OCI-LY7 (cell line): ENCODE measurements at places on chromosomes 5 and 9.

DNA sequence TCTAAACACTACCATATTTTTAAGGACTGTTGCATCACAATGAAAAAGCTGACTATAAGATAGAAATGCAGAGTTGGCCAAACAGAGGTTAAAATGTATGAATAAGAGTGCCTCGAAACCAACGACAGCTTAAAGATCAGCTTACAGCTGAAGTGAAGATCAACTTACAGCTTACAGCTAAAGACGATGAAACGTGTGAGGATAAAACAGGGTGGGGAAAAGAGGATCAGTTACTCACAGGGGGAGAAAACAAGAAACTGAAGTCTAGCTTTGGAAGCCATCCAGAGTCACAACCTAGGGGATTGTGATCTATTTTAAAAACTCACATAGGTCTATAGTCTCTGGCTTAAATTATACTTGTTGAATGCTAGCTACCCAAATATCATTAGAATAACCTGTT lies 220.0 kb downstream of the SNCAIP start:
- no peak for DNase-seq

DNA sequence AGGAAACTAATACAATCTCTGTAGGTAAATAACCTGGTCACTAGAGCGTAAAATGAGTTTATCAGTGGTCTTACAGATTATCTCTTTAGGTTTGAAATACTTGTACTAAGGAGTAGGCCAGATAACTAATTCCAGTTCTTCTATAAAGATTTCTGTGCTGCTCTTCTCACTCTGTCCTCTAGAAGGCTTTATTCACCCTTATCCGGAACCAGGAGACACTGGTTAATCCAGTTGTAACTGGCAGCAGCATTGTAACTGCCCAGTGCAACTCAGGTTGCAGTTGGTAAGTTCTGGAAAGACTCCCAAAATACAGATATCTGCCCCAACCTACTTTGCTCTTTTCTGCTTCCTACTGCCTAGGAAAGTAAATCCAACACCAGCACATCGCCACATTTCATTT lies 19.8 kb downstream of the C5orf22 start:
- DNase-seq: no peak

DNA sequence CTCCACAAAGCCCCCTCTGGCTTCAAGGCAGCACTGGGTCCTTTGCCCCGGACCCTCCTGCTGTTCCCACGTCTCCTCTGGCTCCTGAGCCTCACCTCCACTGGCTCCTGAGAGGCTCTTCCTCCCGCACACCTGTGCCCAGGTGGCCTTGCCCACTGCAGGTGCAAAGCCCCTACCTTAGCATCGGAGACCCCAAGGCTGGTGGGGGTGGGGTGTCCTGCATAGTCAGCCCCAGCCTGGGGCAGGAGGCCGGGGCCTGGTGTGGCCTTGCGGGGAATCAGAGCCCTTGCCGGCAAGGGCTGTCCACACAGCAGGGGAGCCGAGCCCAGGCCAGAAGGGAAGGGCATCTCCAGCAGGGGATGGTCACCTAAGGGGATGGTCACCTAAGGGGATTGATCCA lies 41.3 kb upstream of the CEP72 start:
- no peak for DNase-seq

DNA sequence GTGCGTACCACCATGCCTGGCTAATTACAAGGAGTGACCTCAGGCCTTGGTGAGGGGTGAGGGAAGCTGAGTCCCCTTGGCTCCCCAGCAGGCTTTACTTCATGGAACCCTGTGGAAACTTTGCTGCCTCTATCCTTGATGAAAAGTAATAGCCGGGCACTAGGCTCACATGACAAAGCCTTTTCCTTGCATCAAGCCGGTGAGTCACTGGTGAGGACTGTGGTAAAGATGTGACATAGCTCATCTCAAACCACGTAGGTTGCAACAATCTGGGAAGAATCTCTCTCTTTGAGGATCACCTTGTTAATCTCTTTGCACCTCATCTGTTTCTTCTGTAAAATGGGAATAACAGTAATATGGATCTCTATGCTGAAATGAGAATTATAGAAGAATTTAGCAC lies 116.3 kb upstream of the SLC25A48 start:
- no peak for DNase-seq

DNA sequence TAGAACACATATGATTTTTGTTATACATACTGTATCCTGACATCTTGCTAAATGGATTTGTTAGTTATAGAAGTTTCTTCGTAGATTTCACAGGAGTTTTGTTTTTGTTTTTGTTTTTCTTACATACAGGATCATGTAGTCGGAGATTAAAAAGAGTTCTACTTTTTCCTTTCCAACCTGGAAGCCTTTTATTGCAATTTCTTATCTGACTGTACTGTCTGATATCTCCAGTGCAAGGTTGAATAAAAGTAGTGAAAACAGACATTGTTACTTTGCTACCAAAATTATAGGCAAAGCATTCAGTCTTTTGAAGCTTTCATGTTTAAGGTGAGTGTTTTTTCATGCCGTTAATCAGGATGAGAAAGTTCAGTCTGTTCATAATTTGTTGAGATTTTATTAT lies 117.4 kb upstream of the PRSS3 start:
- DNase-seq: no peak

DNA sequence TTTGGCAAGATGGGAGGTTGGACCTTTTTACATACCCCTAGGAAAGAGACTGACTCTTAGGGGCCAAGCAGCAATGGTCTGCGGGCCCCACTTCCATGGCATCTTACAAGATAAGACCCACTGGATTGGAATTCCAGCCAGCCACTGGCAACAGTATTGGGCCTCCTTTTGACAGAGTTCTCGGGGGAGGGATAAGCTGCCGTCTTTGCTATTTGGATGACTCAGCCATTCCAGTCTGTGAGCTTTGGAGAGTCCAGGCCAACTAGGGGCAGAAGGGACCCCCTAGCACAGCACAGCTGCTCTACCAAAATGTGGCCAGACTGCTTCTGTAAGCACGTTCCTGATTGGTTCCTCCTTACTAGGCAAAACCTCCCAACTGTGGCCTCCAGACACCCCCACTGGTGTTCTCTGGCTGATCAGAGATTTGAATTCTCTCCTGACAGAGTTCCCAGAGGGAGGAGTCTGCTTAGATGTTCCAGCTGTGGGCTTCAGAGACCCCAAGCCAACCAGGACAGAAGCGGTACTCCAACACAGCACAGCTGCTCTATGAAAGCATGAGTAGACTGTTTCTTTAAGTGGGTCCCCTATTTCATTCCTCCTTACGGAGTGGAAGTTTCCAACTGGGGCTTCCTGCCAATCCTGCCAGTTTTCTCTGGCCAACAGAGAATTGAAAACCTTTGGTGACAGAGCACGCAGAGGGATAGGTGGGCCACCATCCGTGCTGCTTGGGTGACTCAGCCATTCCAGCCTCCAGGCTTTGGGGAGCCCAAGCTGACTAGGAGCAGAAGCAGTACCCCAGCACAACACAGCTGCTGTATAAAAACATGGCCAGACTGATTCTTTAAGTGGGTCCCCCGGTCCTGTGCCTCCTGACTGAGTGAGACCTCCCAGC lies 672.1 kb upstream of the RIOK2 start:
- DNase-seq: no peak

GRCh38 chr5:169670769-169671525 lies 33.9 kb downstream of the DOCK2 start:
- no peak for DNase-seq

- no peak for DNase-seq
Measured at GRCh38 chr5:35129921-35130485, 82.3 kb upstream of the AGXT2 start.

DNA sequence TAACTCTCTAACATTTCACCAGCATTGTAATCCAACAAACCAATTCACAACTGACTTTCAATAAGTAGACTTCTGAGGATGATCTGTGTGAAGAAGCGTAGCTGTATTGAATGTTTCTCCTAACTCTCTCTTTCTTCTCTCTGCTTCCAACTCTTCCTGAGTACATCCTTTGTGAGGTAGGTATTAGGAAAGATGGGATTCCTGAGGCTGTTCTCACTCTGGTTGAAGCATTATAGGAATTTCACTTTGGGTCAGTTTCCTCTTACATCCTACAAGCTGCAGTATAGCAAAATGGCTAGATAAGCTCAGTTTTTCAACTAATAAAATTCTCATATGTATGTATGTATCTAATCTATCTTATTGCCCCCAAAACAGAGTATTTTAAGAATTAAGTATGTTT lies 702.8 kb downstream of the CETN3 start:
- DNase-seq: no peak

DNA sequence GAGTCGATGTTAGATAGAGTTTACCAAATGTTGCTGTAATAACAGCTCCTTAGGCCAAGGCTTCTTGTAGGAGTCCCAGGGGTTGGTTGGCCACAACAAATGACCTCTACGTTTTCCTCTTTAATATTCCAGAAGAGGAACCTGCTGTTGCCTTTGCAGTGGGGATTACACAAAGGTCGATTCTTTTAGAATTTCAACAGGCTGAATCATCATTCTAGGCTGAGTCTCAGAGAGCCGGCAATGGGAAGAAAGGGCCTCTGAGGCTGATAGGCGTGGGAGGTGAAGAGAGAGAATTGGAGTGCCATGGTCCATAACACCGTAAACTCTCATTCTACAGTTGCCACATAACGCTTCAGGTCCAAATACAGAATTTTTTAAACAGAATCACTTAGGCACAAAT lies 405.9 kb upstream of the DAP start:
- no peak for DNase-seq

DNA sequence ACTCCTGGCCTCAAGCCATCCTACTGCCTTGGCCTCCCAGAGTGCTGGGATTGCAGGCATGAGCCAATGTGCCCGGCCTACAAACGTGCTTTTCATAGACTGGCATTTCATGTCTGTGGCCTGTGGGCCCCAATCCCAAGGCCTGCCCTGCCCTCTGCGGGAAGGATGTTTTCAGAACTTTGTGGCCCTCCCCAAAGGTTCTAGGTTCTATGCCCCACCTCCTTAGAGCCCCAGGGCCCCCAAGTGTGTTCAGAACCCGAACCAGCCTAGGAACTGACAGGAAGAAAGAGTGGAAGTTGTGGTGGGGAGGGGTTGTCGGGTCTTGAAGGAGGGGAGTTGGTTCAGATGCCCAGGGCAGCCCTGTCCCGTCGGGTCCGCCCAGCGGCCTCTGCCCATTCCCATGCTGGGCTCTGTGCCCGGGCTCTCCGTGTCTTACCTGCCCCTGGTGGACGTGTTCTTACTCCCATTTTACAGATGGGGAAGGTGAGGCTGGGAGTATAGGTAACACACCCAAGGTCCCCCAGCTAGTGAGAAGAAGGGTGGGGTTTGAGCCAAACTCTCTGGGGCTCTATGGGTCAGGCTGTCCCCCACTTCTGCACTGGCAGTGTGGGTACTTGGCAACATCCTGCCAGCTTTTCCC lies 175.8 kb upstream of the IER5L start:
- DNase-seq: no peak

GRCh38 chr5:166286832-166287231 lies 2004.6 kb upstream of the WWC1 start:
- no peak for DNase-seq

DNA sequence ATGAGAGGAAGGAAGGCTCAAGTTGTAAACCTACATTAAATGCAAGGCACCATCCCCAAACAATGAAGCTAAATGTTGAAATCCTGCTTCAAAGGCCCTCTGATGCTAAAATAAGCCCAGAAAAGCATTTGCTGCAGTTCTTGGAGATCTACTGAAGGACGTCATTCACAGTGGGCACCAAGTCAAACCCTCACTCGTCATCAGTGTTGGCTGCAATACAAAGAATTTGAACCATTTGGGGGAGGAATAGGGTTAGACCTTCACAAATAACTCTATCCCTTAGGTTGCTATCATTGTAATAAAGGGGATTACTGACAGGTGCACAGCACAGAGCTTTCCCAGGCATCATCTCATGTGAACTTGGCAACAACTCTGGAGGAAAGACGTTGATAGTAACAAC lies 9.3 kb upstream of the MEGF9 start:
- no peak for DNase-seq

DNA sequence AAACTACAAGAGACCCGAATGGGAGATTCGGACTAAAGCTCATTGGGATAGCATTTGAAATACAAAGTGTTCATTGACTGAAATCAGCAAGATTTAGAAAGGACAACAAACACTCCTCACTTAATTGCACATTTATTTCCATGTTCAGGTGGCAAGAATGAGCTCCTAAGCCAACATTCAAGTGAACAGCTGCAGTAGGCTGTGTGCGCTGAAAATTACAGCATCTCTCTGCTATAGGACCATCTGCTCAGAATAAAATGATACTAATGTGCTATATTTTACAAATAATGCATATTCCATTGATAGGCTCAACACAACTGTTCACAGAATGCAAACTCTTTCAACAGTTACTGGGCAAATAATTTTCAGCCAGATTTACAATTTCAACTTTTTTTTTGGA lies 61.8 kb downstream of the ELAVL2 start:
- DNase-seq: no peak

GRCh38 chr9:5429873-5430564 lies 7.7 kb downstream of the PLGRKT start:
- no peak for DNase-seq

- no peak for DNase-seq
Measured at GRCh38 chr5:158744680-158745079, 355.0 kb downstream of the EBF1 start.

GRCh38 chr5:17180330-17180843 lies 37.0 kb upstream of the BASP1 start:
- no peak for DNase-seq
